SK-N-SH treated with all-trans-retinoic acid at 6 μM for 48 hours (cell line): ENCODE measurements at places on chromosomes 2 and 18.

DNA sequence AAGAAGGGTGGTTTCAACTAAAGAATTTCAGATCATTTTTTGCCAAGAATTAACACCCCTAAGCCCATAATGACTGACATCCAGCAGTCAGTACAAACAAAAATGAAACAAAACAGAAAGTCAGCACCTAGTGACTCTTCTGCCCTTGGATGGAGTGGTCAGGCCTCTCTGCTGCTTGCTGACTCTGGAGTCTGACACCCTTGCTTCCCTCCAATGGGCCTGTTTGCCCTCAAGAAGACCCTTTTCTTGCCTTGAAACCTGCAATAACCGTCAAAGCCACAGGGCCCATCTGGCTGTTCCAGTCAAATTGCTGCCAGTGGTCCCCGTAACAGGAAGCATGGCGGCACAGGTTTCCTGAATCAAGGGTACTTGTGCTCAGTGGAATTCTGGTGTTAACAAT, 27.2 kb upstream of the CYTIP start:
- no peak for ATAC-seq

GRCh38 chr2:141317986-141318385, 812.8 kb downstream of the LRP1B start:
- ATAC-seq: no peak

GRCh38 chr18:56389190-56389589, 249.2 kb downstream of the TXNL1 start:
- no peak for ATAC-seq

DNA sequence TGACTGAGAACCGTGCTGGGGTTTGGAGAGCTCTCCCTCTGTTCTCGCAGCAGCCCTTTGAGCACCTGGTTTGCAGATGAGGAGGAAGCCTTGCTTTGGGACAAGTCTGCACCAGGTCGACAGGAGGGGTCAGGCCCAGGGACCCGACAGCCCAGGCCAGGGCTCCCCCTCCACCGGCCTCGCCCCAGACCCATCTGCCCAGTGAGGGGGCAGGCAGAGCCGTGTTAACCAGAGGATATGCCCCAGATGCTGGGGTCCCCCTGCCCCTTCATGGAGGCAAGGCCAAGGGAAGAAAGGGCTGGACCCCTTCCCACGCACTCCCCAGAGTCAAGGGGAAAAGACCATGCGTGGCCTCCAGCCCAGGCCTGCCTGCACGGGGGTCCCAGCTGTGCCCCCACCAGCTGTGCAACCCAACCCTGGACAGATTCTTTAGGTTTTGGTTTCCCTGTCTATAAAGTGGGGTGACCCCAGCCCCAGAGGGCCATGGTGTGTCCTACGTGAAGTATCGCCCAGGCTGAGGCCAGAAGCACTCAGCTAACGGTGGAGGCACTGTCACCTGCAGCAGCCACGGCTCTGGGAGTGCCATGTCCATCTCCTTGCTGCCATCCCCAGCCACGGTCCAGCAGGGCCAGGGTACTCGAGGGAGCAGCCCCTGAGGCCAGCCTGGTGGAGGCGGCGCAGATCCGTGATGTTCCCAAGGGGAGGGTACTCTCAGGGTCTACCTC, 4.8 kb upstream of the SNED1 start:
- ATAC-seq: no peak

DNA sequence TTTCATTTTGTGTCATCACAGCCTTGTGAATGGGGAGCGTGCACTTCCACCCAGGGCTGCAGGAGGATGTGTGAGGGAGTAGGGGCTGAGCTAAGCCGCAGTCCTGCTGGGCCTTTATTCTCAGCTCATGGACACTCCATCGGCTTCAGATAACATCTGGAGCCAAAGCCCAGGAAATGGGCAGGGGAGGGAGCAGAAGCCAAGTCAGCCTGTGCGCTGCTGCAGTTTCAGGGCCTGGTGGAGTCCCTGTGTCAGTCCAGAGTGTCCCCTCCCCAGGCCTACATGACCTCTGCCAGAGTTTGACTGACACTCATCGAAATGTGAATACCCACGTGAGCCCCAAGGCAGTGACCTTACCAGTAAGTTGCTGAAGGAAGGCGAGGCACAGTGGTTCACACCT, 242.2 kb downstream of the LOXHD1 start:
- no peak for ATAC-seq
